ENCODE measurements at places on chromosomes 3 and 15.

- DNase-seq: no peak
These were observed 97.4 kb upstream of the RBMS3 start for GRCh38 chr3:29183346-29184087.

DNA sequence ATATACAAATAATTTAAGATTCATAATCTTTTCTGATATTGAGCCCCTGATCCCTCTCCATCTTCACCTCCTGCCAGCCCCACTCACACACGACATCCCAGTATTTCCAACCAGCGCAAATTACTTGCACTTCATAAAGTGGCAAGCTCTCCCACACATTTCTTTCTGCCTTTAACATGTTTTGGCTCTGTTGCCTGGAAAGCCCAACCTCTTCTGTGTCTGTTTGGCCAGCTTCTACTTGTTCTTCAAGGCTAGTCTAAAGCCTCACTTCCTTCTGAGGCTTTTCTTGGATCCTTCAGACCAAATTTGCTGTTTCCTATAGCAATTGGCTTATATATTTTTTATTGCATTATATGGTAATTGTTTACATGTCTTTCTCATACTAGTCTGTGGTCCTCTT lies 5.1 kb upstream of the TM6SF1 start:
- DNase-seq: no peak

GRCh38 chr15:43893956-43894355 lies 67.2 kb downstream of the WDR76 start:
- DNase-seq: no peak

- no peak for DNase-seq
These were observed 925 bp upstream of the PSTPIP1 start for GRCh38 chr15:76994001-76994400.

DNA sequence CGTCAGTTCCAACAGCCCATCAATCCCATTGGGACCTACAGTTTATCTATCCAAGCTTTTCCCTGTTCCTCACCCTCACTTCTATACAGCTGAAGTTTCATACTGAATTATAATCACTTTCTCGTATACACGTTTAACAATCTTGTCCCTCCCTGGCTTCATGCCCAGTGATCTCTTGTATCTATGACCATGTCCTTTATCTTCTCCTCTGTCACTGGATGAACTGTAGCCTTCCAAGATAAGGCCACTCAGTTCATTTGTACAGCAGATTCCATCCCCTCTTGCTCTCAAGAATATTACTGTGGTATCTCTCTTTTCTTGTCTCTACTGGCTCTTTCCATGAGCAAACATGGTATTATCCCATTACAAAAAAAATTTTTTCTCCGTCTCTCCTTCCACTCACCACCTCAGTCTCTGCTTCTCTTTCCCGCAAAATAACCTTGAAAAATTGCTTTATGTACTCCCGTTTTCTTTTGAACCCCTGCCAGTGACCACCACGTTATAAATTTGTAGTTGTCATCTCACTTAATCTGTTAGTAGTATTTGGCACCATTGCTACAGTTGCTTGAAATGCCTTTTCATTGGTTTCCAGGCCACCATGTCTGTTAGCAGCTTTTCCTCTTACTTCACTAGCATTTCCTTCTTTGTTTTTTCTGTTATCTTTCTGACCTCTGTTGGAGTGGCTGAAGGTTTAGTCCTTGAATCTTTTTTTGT lies 9.4 kb downstream of the CTNNB1 start:
- no peak for DNase-seq

DNA sequence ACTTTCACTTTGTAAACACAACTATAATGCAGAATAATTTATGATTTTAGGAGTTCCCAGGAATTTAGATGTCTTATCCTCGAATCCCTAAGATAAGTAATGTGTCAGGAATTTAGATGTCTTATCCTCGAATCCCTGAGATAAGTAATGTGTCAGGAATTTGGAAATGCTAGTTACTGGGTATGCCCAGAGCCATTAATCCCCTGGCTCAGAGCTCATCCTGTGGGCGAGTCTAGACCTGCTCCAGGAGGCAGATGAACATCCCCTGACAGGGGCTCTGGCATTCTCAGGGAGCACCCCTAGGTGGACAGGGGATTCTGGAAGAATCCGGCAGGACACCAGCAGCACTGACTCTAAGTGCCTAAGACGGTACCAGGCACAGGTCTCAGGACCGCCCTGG lies 163.3 kb downstream of the ARRDC4 start:
- DNase-seq: no peak

GRCh38 chr3:79199966-79200365 lies 567.8 kb downstream of the ROBO1 start:
- DNase-seq: no peak

GRCh38 chr3:26984416-26985390 lies 362.1 kb downstream of the LRRC3B start:
- no peak for DNase-seq

DNA sequence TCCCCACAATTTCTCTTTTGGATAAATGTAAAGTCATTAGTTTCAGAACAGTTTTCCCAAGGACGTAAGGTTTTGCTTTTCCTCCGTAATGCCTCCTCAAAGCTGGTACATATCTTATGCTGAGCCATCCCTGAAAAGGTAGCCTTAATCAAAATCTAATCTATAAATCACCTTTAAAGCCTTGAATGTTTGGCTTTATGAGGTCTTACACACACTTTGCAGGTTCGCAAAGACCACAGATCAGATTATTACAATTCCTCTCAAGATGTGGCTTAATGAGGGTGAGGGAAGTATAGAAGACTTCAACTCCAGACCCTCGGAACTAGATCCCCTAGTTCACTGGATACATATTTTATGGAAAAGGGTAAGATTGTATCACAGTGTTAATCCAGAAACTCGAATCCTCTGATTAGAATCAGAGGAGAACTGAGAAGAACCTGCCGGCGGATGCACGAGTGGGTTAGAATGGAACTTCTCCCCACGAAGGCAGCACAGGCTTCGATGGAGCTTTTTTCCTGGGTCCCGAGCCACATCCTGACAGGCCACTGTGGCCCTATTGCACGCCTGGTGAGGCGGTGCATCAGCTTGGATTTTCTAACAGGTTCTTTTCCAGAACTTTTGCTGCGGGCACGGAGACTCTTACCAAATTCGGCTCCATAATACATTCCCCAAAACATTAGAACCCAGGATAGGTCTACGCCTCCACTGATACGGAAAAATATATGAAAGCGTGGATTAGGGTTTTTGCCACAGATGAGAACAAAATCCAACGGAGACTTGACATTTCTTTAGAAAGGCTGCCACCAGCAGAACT lies 1.2 kb downstream of the CTXND1 start:
- no peak for DNase-seq

- no peak for DNase-seq
These were observed 9.7 kb downstream of the TNFSF10 start for GRCh38 chr3:172513488-172513887.

GRCh38 chr3:125006291-125006731 lies 49.5 kb downstream of the HEG1 start:
- no peak for DNase-seq

DNA sequence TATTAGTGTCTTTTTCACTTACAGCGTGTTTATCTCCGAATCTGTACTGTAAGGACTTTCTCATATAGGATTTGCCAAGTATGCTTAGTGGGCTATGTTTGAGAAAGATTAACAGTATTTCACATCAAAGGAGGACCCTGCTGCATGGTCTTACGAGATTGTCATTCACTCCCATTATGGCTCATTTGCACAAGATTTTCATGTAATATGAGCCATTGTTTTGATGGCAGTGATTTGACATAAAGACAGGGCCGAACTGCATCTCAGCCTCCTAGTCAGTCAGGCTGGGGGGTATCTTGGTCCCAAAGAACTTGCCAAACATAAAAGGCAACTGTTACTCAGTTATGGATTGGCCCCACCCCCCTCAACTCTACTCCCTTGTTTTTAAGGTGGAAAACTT lies 205.9 kb downstream of the ZIC1 start:
- DNase-seq: no peak

GRCh38 chr3:141074529-141074928 lies 23.4 kb downstream of the SPSB4 start:
- no peak for DNase-seq

DNA sequence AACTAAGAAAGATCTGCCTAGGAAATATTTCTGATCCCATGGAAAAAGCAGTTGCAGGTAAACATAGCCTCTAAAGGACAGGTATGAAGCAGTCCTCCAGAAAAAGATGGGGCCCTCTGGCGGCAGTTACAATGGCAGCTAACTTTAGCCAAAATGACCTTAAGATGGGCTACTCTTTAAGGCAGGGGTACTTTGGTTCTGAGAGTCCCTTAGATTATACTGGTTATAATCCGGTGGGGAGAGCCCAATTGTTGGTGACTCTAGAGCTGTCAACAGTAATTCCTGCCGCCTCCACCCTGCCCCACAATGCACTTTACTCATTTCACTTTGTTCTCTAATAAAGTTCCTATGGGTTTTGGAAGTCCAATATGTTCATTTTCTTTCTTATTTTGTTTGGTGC lies 412.8 kb upstream of the WNT5A start:
- no peak for DNase-seq

DNA sequence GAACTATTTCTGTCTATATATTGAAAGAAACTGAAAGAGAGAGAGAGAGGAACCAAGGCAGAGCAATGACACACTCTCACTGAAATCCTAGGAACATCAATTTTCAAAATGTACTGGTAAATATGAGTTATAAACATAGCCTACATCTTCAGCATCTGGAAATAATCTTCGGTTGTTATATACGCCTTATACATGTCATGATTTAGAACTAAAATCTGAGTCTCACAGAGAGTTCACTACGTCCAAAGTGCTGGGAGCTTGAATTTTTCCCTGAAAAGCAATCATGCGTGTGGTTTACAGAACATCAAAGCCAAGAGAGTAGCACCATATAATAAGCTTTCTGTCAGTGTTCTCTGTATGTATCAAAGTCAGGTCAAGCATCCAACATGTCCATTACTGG lies 420.0 kb upstream of the CBLB start:
- DNase-seq: no peak

GRCh38 chr3:50542177-50543034 lies 25.1 kb downstream of the C3orf18 start:
- DNase-seq: peak; percentile 41

DNA sequence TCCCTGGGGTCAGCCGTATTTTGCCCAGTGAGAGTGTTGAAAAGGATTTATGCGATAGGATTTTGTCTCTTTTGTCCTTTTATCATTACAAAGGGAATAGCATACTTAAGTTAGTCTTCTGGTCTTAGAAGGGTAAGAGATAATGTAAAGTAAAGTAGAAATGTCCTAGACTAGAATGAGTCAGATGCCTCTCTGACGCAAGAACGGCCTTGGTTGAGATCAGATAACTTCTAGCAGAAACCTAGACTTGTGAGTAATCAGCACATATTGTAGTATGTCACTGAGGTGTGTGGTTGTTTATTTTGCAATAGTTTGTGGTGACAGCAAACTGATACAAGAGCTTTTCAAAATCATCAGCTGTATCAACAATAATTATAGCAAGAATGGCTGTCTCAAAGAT lies 866.1 kb downstream of the NSUN3 start:
- DNase-seq: no peak

- DNase-seq: no peak
These were observed 63.7 kb downstream of the CHD2 start for GRCh38 chr15:92963794-92964193.

DNA sequence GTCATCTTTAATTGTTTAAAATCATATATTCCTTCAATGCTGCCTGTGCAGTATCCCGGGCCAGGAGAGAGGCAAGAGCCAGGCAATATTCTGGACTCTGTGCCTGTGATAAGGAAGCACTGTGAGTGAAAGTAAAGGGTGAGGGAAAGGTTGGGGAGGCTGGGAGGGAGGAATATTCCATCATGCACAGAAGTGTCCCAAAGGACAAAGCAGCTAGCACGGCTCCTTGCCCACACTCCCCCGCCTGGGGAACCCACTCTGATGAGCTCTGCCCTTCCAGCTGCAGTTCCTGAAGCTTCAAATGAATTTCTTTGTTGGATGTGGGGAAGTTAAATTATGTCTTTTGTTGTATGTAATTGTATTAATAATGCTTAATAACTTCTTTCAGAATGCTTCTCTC lies 1.5 kb upstream of the PRICKLE2 start:
- DNase-seq: no peak

- no peak for DNase-seq
These were observed 145.6 kb downstream of the LSAMP start for GRCh38 chr3:116299646-116300081.

DNA sequence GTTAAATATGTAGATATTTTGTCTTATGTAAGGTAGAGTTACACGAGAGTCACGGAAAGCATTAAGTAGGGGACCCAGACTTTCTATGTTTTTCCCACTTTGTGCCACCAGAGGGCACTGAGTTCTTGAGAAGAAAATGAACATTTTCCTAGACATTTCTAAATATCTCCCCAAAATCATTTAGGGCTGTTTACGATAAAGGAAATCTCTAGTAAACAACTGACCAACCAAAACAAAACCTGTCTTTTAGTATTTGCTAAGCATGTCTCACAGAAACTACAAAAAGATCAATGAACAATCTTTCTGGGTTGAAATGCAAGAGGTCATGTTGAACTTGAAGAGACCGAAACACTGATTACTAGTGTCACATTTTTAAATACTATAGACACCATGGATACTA lies 16.1 kb downstream of the POU1F1 start:
- DNase-seq: no peak

DNA sequence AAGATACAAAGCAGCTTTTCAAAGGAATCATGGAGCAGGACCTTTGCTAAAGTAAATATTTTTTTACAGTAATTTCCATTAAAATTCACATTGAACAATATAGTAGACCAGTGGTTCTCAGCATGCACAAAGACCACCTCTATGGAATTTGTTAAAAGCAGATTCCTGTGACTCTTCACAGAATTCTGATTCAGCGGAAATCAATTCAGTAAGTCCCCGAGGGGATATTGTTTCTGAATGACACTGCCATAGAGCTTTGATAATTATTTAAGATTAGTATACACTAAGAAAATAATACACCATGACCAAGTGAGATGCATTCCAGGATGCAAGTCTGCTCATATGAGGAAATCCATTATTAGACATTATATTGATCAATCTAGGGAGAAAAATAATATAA lies 161.9 kb upstream of the TNIK start:
- no peak for DNase-seq

DNA sequence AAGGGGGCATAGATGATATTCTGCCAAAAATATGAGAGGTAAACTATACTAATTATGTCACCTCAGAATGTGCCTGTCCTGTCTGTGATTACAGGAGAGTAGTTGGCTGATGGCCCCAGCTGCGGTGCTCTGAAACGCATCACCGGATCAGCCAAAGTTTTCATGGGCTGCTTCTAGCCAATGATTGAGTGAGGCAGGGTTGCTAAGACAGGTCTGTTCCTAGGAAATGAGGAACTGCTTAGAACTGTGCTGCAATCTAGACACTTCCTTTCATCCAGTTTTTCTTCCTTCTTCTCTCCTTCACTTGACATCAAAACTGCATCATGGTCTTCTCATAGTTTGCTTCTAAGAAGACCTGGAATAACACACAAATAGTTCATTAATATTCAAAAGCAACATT lies 124.0 kb downstream of the KCNH8 start:
- no peak for DNase-seq
